Cortex of kidney (tissue), 1 donor: ENCODE measurements at places on chromosomes 2 and 18.

DNA sequence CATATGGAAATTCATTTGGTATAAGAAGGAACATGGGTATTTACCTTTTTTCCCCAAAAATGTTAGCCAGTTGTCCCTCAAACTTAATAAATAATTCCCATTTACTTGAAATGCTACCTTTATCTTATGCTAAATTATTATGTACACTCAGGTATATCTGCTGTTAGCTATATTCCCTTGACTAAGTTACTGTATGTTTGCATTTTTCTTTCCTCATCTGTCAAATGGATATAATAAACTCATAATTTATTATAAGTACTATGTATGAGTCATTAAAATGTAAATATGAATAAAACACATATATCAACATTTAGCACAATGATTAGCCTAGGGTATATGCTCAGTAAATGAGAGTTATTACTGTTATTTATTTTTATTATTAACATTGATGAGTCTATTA is 117.4 kb downstream of the PMS1 start:
- DNase-seq: no peak

DNA sequence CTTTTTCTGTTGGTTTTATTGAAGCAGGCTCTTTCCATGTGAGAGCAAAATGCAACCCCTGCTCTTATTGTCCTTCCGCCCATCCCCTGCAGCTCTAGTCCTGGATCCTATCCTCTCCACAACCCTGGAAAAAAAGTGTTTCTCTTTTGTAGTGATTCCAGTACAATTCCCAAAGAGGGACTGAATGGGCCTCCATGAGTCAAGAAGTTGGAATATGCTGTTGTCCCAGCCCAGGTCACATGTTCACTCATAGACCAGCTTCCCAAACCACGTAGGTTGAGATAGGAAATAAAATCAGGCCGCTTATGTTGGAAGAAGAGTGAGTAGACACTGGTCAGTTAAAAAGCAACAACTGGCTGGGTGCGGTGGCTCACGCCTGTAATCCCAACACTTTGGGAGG is 39.4 kb downstream of the CPO start:
- DNase-seq: no peak

- DNase-seq: no peak
Measured at GRCh38 chr2:184114439-184114838, 483.9 kb upstream of the ZNF804A start.

GRCh38 chr18:12362473-12363174 is 14.4 kb downstream of the AFG3L2 start:
- DNase-seq: no peak

GRCh38 chr2:8003462-8004075 is 678.3 kb upstream of the ID2 start:
- no peak for DNase-seq

- no peak for DNase-seq
Measured at GRCh38 chr2:227141301-227141700, 22.7 kb downstream of the COL4A4 start.

GRCh38 chr2:52539026-52539970 is 1228.3 kb upstream of the CHAC2 start:
- DNase-seq: no peak

DNA sequence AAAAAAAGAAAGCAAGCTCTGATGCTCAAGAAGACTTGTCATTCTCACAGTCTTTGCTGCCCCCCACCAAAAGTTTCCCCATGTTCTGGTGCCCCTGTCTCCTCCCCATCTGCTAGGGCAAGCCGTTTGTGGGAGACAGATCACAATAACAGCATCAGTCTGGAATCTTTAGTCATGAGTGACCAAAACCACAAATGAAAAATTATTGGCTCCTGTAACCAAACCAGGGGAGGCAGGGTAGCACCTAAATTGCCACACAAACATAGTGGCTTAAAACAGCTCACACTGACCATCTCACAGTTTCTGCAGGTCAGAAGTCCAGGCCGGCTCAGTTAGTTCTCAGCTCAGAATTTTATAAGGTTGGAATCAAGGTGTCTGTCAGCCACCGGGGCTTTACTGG is 9.1 kb upstream of the B3GNT7 start:
- DNase-seq: no peak

GRCh38 chr2:19933351-19933981 is 31.7 kb upstream of the TTC32 start:
- DNase-seq: no peak

DNA sequence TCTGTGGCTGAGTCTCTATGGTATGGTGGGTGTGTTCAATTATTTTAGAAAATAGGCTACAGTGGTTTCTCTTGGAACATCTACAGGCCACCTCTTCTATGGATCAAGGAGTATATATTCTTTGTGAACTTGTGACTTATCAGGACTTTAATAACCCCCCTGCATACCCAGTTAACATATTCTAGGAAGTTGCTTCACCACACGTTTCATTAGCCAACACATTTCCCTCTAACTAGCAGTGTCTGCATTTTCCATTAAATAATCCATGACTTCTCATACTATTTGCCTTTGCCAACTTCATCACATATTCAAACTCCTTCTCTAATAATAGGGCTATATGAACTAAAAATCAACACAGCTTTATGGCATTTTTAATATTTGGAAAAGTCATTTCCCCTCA is 187.6 kb upstream of the ARL4C start:
- DNase-seq: no peak

GRCh38 chr2:6866275-6866671 is 566 bp upstream of the CMPK2 start:
- no peak for DNase-seq

DNA sequence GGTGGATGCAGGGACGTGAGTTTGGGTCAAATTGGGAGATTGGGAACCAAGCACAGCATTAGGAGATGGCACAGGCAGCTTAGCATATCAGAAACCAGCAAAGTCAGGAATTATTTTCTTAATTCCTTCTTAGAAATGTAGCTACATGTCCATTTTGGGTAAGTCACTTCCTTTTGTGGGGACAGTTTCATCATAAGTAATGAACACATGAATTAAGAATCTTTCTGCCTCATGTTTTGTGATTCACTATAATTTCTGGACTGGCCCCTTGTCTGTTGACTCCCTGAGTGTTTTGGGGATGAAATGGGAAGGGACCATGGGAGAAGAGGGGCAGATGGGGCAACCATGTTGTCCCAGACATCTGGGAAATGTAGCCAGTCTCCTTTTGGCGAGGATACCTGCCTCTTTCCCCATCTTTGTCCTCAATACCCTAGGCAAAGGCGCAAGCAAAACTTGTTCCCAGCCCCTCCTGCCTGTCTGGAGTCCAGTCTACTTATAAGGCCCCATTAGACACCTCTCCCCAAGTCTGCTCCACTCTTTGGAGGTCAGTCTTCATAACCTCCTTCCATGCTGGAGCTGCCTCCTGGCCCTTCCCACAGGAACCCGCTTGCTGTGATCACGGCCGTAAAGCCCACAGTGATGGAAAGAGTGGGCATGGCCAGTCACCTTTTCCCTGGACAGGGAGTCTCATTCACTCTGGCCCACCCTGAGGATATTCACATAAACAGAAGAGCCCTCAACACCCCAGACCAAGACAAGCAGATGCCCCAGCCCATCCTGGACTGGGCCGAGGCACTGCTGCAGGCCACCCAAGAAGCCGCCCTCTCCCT is 25.7 kb downstream of the MTHFD2 start:
- DNase-seq: no peak

GRCh38 chr2:150211164-150211631 is 276.3 kb downstream of the RND3 start:
- no peak for DNase-seq

- no peak for DNase-seq
Measured at GRCh38 chr2:107001062-107001461, 115.1 kb upstream of the ST6GAL2 start.

- DNase-seq: no peak
Measured at GRCh38 chr2:573025-573424, 104.2 kb downstream of the TMEM18 start.

- DNase-seq: no peak
Measured at GRCh38 chr2:227147023-227147422, 17.0 kb downstream of the COL4A4 start.

DNA sequence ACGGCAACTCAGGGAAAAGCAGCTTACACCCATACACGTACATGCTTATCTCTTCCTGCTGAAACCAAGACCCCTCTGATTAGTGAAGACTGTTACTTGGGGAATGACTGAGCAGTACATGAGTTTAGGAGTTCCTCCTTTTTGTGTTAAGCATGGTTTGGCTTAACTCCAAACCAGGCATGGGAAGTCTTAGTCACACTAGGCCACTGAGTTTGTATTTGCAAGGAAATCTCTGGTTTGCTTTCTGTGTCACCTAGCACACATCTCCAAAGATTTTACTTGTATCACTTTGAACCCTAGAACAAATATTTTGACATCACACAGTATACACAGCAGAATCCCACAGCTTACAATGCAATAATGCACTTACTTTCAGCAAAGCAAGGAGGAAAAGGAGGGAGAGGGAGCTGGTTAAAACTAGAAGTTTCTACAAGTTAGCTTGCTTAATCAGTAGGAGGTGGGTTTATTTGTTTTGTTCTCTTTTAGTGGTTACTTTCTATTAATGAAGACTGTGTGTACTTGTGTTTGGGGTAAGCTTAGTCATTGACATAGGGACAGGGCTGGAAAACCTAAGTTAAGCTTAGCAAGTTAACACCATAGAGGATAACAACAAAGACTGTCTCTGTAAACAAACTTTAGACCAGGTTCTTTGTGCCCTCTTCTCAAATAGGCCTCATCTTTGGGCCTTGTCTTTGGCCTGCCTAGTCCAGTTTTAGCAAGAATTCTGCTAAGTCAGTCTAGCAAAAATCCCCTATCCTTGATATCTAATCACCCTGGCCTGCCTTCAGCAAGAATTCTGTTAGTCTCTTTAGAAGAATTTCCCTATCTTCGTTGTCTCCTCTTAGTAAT is 219.4 kb downstream of the MREG start:
- DNase-seq: no peak

- DNase-seq: no peak
Measured at GRCh38 chr18:44119607-44120006, 561.1 kb upstream of the SETBP1 start.

- DNase-seq: no peak
Measured at GRCh38 chr2:52341732-52342131, 1309.8 kb upstream of the NRXN1 start.

GRCh38 chr2:24104906-24105305 is 18.2 kb downstream of the PFN4 start:
- no peak for DNase-seq

GRCh38 chr2:219442256-219443015 is 7.8 kb downstream of the SPEG start:
- no peak for DNase-seq

DNA sequence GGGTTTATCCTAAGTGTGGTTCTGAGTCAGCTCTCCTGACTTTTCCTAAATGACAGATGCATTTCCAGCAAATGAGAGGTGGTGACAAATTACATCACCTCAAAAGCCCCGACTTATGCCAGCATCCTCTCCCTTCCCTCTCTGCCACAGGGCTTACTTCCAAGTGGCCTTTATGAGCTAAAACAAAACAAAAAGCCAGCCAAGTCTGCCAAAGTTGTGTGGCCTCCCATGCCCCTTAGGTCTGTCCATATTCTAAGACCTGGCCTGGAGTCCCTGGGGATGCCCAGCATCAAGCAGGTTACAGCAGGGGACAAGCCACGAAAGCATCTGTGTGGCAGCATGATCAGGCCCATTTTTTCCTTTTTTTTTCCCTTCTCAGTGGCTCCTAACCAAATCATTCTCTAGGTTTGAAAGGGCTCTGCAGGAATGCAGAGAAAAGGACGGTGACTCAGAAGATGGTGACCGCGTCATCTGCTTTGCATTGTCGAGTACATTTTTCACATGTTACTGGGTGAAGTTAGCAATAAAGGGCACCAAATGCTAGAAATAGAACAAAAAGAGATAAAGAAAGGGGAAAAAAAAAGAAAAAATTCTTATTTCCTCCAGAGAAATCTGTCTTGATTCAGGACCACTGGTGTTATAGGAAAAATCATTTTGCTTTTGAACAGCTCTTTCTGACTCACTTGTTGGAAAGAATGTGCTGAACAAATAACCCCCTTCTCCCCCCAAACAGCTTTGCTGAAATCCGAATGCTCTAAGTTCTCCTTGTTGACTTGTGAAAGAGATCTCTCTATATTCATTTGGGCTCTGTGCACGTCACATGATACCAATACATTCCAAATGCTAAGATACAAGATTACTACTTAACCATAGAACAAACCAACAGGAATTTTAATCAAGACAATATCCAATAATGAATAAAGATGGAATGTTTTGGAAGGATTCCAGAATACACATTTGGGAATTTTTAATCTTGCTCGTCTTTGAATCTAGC is 178.7 kb downstream of the EN1 start:
- no peak for DNase-seq

- DNase-seq: no peak
Measured at GRCh38 chr18:25077944-25078723, 273.8 kb downstream of the ZNF521 start.

GRCh38 chr18:48879008-48879431 is 71.7 kb downstream of the SMAD7 start:
- DNase-seq: no peak

GRCh38 chr2:95258271-95258670 is 16.0 kb upstream of the PROM2 start:
- DNase-seq: no peak

DNA sequence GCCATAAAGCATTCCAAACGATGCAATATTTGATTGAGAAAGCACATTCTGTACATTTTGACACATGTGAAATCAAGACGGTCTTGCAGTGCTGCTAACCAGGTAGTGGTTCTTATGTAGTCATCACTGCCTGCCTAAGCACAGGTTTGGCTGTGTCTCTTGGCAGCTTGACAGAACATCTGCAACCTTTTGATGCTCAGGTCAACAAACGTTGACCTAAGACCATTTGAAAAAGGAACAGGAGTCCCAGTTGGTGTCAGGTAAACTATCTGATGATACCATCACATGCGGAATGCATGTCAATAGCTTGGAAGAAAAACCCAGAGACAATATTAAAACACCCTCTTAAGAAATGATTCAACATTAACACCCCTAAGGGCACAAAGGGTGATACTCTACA is 80.7 kb downstream of the L3MBTL4 start:
- DNase-seq: no peak

- DNase-seq: no peak
Measured at GRCh38 chr18:25349926-25350487, 2.0 kb downstream of the ZNF521 start.
